Osteoblast (primary cell): ENCODE measurements at places on chromosomes 6 and 20. TPM values are rescaled to one million over a fixed set of nuclear protein-coding genes. Genes with fewer than 3 reads are reported as not detected.

The SLC22A16 gene
- 0.36 TPM in 1 of 2 replicates, not detected in the other for total RNA-seq

The PTPRT gene
- total RNA-seq = not detected in 2 replicates

The GMPR gene
- total RNA-seq = 6.5 and 7.4 TPM in 2 replicates

The MYLK2 gene
- total RNA-seq = under 0.01 and 0.36 TPM in 2 replicates

The GLO1 gene
- 101 and 108 TPM in 2 replicates for total RNA-seq

The HAO1 gene
- not detected in 2 replicates for total RNA-seq

The DDO gene
- total RNA-seq = 3.6 and 5.9 TPM in 2 replicates

The TAF4 gene
- 4.3 and 4.7 TPM in 2 replicates for total RNA-seq

The VGLL2 gene
- total RNA-seq = not detected in 2 replicates

The TMEM170B gene
- 3.8 and 4.0 TPM in 2 replicates for total RNA-seq
